ENCODE measurements at places on chromosomes 4 and X.

GRCh38 chrX:153469811-153470410, 465 bp downstream of the HAUS7 start:
- peak; percentile 50 for DNase-seq

DNA sequence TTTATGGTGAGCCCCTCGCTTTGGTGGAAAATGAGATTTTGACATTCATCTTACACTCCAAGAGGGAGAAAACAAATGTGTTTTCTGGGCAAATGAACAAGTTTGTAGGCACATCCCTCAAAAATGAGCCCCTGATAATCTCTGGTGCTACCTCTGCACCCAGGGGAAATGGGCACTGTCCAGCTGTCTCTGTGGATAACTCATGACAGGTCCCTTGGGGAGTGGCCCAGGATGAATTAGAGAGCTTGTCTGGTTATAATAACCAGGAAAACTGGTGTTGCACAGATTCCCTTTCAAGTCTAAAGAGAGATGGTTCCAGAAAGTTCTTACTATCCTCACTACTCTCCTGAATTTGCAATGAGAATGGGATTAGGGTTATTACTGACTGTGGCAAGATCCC, 7.5 kb downstream of the RASL11B start:
- no peak for DNase-seq

DNA sequence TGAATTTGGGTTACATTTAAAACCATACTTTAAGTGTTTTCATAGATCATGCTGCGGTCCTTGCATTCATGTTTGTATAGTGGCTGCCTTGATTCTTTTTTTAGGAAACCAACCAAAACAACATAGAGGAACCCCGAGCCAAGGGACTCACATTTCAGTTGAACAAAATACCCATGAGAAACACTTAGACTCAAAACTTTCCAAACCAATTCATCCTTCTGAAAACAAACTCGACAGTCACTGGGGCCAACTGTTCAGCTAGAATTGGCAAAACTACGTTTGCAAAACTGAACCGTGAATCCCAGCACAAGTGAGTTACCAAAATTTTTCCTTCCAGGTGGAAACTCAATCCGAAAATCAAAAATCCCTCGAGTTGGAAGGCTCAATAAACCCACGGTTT, 1.4 kb downstream of the ADGRA3 start:
- DNase-seq, result no peak

GRCh38 chr4:181951265-181951664, 291.9 kb upstream of the TENM3 start:
- DNase-seq, result no peak

- no peak for DNase-seq
Observed at GRCh38 chr4:172157946-172158345, 344.7 kb downstream of the GALNTL6 start.

GRCh38 chr4:181507938-181508337, 735.3 kb upstream of the TENM3 start:
- DNase-seq, result no peak

- DNase-seq, result no peak
Observed at GRCh38 chr4:80004319-80004718, 68.7 kb downstream of the ANTXR2 start.

DNA sequence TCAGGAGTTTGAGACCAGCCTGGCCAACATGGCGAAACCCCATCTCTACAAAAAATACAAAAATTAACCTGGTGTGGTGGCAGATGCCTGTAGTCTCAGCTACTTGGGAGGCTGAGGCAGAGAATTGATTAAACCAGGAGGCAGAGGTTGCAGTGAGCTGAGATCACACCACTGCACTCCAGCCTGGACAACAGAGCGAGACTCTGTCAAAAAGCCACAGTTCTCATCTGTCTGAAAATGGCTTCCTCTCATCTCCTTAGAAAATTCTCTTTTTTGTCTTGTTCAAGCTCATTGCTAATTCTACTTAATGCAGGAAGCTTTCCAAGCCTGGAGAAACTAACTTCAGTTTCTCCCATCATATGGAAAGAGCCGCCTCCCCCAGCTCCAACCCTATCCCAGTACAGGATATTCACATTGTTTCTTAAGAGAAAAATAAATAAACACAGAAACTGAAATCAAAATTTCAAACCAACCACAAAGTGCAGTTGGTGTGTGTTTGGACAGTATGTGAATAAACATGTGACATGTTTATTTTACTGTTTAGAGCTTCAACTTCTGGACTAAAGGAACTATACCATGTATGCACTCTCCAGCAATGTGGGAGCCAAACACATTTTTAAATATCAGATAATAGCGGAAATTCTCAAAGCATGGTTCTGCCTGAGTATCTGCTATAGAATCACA, 55.0 kb upstream of the GAB1 start:
- no peak for DNase-seq

GRCh38 chr4:145390571-145390970, 91.1 kb upstream of the SMAD1 start:
- no peak for DNase-seq

- DNase-seq, result no peak
Observed at GRCh38 chrX:41863343-41864203, 59.8 kb downstream of the CASK start.

DNA sequence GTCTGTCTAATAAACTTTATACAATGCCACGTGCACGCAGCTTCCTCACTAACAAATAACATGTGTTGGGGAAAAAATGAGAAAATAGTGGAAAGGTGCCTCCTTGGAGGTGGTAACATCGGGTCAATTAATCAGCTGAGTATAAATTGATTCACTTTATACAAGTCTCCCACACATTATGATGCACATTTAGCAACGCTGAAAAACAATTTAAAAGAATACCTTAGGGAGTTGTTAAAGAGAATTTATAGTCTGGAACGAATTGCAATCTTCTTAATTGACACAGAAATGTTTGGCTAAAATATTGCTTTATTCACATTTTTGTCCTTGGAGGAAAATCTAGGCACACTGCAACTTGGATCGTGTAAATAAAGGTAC, 84.2 kb downstream of the HPRT1 start:
- no peak for DNase-seq

- peak; percentile 11 for DNase-seq
Observed at GRCh38 chrX:45172890-45173289, 27.8 kb downstream of the DIPK2B start.

DNA sequence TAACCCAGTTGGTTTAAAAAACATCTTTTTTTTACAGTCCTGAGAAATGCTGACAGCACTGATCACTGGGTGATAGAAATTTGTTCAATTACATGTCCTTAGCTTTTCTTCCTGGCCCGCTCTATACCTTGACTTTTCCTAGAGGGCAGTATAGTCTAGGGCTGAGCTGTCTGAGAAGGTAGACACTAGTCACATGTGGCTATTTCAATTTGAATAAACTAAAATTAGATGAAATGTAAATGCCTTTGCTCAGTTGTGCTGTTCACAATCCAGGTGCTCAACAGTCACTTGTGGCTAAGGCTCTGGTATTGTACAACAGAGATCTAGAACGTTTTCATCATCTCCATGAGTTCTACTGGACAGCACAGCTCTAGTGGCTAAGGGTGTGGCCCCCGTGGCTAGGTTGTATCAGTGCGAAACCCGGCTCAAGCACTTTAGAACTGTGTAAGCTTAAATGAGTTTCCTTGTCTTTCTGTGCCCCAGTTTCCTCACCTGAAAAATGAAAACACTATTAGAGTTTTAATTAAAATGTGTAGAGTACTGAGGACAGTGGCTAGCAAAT, 111.6 kb upstream of the WDR17 start:
- DNase-seq, result no peak

DNA sequence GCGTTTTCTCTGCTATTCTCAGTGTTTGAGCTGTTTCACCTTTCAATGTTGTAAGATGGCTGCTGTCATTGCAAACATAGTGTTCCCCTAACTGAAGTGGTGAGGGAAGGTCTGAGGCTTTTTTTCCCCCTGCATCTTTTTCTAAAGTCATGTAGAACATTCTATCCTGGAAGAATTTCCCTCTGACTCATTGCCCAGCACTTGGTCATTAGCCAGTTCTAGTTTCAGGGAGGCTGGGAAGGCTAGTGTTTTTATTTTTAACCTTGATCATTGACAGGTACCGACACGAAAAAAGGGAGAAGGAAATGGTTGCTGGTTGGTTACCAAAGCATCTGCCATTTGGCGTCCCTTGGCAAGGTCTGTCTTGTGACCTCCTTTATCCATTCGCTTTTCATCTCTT, 6.6 kb downstream of the LANCL3 start:
- no peak for DNase-seq

DNA sequence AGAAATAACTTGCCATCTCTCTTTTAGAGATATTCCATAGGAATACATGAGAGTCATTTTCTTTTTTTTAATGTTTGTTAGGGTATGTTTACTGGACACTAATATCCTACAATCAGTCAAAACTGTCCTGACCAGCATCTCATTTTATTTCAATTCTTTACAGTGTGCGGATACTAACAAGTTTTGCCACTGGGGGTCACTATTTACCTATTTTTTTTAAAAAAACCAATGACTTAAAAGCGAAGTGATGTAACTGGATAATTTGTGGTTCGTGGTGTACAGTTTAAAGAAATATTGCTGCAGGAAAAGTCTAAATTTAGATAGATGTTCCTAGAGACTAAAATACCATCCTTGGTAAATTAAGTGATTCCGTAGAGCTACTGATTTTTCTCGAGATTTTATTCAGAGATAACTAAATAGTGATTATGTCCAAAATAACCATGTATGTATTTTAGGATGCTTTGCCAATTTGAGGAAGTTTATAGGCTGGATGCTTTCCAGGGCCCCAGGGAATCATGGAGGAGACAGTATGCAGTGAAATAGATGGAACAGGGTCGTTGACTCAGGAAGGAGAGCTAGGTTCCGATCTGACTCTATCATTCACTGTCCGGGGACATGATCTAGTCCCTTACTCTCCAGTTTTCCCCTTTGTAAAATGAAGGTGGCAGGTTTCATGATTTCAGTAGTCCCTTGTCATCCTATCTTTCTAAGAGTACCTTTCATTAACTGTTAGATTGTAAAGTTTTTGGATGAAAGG, 34.0 kb upstream of the GNPDA2 start:
- peak; percentile 3 for DNase-seq

DNA sequence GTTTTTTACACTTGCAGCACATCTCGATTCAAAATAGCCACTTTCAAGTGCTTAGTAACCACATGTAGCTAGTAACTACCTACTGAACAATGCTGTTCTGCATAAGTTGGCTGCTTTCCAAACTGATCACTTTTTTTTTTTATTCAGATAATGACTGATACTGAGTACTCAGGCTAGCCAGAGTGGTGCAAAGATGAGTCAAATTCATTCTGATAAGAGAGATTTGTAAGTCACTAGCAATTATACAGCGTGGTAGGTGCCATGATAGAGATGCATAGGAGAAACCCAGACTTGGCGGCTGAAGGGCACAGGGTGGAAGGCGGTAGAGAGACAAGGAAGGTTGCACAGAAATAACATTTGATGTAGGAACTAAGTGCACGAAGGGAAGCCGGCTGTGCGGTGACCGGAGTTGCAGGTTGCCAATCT, 357 bp upstream of the IGBP1 start:
- DNase-seq, result no peak

DNA sequence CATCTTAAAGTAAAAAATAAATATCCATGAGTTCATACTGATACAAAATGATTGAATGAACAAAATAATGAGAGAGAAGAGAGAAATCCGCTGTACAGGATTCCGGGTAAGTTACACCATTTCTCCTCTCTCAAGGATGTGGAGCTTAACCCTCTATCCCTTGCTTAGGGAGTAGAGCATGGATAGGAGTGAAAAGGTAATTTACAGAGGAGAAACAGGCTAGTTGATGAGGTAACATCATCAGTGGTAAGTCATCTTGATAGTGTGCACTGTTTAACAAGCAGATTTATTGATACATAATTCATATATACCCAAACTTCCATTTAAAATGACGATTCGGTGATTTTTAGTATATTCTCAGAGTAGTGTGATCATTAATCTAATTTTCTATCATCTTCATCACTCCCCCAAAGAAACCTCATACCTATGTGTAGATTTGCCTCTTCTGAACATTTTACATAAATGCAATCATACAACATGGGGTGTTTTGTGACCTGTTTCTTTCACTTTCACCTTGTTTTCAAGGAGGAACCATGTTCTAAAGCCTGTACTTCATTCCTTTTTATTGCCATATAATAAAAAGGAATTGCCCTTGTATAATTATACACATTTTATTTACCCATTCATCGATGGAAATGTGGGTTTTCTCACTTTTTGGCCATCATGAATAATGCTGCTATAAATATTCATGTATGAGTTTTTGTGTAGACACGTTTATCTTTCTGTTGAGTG, 34.8 kb downstream of the F11 start:
- DNase-seq, result no peak

GRCh38 chr4:140406292-140406691, 21.2 kb downstream of the CLGN start:
- DNase-seq, result no peak

DNA sequence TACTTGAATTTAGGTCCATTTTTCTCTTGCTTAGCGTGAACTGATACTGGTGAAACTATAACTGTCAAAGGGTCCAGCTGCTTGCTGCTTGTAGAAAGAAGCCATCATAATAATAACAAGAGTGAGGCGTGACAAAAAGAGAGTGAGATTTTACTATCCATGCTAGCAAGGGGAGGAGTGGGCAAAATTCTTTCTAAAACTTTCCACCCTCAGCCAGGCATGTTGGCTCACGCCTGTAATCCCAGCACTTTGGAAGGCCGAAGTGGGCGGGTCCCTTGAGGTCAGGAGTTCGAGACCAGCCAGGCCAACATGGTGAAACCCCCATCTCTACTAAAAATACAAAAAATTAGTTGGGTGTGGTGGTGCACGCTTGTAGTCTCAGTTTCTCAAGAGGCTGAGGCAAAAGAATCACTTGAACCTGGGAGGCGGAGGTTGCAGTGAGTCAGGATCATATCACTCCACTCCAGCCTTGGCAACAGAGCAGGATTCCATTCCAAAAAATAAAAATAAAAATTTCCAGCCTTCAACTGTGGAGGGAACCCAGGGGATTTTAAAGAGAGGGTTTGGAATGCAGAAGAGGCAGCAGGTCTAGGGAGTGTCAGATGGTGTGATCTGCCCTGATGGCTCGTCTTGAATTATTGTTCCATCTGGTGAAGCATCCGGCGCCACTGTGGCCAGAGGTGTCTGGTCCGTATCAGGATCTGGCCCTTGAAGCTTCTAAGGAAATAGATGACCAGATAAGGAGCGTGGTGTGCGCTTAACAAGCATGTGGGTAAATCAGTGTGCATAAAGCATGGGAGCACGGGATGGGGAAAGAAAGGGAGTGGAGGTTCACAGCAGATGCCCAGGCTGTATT, 51.8 kb downstream of the LRP2BP start:
- DNase-seq, result no peak

DNA sequence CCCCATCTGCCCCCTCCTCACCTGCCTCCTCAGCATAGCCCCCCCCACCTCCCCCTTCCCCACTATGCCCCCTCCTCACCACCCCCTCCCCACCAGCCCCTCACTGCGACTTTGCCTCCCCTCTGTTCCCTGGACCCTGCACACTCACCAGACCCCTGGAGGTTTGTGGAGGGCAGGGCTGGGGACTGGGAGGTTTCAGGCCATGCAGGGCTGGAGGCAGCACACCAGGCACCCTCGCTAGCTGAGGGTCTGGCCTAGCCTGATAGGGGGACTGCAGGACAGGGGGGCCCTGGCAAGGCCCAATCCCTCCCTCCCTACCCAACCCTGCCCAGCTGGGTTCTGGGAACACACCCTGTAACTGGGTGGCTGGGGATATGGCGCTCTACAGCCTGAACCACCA, 28.0 kb downstream of the TACC3 start:
- no peak for DNase-seq
